GM12891 (cell line): ENCODE measurements at places on chromosomes 7 and 10.

- no peak for DNase-seq
These were observed 1.9 kb upstream of the ARID5B start for GRCh38 chr10:61899663-61899996.

DNA sequence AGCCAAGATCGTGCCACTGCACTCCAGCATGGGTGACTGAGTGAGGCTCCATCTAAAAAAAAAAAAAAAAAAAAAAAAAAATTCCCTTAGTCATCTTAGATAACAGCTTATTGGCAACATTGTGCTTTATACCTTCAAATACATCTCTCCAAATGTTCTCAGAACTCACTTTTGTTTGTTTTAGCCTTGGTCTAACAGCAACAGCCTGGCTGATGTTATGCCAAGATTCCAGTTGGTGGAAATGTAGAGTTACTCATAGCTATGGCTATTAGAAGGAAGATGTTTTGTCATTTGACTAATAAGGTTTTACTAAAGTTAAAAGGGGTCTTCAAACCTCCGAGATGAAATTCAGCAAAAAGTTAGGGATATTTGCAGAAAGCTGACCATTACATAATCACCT is 481.4 kb downstream of the NEBL start:
- no peak for DNase-seq

- no peak for DNase-seq
These were observed 80.5 kb downstream of the FAM13C start for GRCh38 chr10:59281861-59282260.

GRCh38 chr10:130013335-130014262 is 49.5 kb upstream of the EBF3 start:
- DNase-seq, result no peak

GRCh38 chr10:29957907-29958331 is 101.5 kb downstream of the JCAD start:
- DNase-seq, result no peak
